H9 (cell line): ENCODE measurements at places on chromosomes 1 and 21. TPM values are rescaled to one million over a fixed set of nuclear protein-coding genes. Genes with fewer than 3 reads are reported as not detected.
A peak's percentile ranks its signal among the peaks of the same experiment; 100 is the strongest.

RHCE gene
- 0.26 and 0.90 TPM in 2 replicates for total RNA-seq

C1orf141 gene
- total RNA-seq = not detected in 2 replicates

CHRM3 gene
- 3.8 and 4.2 TPM in 2 replicates for total RNA-seq

INSRR gene
- total RNA-seq = not detected in 2 replicates

SFN gene
- 3.8 and 4.3 TPM in 2 replicates for total RNA-seq

RXFP4 gene
- total RNA-seq = not detected in 2 replicates

ZNF593 gene
- total RNA-seq = 48.2 and 51.2 TPM in 2 replicates

RLF gene
- 18.4 and 19.2 TPM in 2 replicates for total RNA-seq

LRRC53 gene
- total RNA-seq = not detected in 2 replicates

STIL gene
- 26.6 and 26.9 TPM in 2 replicates for total RNA-seq

GRCh38 chr21:32099812-32100416 is 178.9 kb downstream of the MIS18A start:
- peak; percentile 39 for DNase-seq

- DNase-seq = no peak
Observed at GRCh38 chr1:206538086-206538770, 30.9 kb downstream of the RASSF5 start.

DNA sequence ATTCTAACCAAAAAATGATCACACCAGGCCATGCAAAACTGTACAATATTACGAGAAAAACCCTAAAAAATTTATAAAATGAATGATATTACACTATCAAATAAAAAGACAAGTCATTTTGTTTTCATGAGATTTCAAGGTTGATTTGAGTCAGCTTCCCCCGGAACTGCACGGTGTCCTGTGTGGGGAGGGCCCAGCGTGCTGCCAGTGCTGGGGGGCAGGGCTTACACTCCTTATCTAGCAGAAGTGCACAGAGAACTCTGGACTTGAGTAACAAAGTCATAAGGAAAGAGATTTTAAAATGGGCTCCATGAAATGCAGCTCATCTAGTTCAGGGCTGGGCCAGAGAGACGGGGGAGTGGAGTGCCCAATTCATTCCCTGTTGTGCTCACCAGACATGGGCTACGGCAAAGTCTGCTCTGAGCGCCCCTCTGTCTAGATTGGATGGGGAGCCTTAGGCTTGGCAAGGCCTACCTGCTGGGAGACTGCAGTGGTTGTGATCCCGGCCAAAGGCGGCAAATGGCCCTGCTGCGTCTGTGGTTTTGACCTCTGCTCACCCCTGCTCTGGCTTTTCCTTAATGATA is 50.1 kb downstream of the COQ8A start:
- DNase-seq = no peak

GRCh38 chr1:34212673-34213072 is 36.0 kb downstream of the C1orf94 start:
- no peak for DNase-seq

GRCh38 chr1:67801903-67802302 is 31.4 kb downstream of the GNG12 start:
- DNase-seq = no peak

GRCh38 chr1:11728126-11728806 is 7.7 kb upstream of the AGTRAP start:
- DNase-seq = no peak

DNA sequence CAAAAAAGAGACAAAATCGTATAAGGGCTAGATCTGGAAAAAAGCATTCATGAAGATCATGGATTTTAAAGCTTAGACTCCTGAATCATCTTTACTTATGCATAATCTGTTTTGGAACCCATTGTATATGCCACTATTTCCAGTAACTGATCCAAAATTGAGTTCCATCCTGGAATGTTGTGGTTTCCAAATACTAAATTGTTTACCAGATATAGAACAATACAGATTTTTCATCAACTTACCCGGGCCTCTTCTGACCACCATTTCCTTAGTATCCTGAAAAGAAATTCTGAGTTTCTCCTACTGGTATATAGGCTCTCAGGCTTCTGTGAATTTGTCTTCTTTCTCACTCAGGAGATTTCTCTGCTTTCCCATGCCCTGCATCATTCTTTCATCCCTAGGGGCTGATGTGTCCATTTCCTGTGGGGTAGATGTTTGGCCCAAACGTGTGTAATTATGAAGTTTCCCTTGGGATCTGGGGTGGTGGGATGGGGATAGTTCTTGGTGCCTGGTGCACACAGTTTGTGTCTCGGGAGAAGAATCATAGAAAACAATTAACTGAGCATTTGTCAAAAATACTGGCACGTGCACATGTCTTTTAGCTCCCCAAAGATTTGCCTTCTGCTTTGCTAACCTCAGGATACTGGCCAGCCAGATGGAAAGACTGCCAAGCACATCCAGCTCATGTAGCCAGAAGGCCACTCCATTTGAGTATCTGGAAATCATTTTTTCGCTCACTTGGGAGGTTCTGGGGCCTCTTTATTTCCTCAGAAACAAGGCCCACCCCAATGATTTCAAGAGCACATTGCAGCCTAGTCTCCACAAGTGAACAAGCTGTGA is 127.8 kb downstream of the NTMT2 start:
- no peak for DNase-seq

GRCh38 chr1:21865943-21866706 is 54.1 kb downstream of the LDLRAD2 start:
- peak; percentile 74 for DNase-seq

DNA sequence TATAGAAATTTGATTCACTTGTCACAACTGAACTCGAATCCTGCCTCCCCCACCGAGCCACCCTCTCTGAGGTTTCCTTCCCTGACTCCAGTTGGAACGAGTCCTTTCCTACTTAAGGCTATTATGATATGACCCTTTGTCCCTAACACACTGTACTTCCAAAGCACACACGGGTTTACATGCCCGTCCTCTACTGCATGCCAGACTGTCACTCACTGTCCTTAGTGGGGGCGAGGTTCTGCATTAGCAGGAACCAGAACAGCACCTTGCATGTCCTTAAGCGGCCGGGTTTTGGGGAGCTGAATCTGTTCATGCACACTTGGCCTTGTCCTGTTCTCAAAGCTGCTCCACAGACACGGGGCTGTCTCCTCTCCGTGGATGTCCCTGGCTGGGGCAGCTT is 164.6 kb upstream of the KCNJ6 start:
- DNase-seq = no peak

DNA sequence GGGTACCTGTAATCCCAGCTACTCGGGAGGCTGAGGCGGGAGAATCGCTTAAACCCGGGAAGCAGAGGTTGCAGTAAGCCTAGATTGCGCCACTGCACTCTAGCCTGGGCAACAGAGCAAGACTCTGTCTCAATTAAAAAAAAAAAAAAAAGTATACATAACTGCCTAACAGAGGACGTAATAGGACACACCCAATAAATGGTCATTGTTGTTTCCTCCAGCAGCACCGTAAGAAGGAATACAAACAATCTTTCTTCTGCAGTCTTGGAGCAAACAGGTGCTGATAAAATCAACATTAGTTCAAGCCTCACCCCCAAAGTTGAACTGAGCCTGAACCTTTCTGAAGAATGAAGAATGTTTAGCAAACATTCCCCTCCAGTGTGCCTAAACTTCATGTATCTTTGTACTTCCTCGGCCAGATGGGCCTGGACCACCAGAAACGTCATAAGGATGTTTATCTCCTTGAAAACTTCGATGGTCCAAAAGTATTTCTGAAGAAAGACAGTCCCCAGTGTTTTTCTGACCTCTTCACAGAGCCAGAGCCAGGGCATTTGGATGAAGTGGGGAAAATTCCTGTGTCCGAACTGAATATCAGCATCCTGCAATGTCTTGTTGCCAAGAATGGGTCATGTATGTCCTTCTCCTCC is 136.8 kb upstream of the F3 start:
- no peak for DNase-seq

- DNase-seq = no peak
Observed at GRCh38 chr1:154940651-154941194, 4.2 kb upstream of the PMVK start.

- no peak for DNase-seq
Observed at GRCh38 chr21:32320059-32320458, 21.4 kb downstream of the MRAP start.

DNA sequence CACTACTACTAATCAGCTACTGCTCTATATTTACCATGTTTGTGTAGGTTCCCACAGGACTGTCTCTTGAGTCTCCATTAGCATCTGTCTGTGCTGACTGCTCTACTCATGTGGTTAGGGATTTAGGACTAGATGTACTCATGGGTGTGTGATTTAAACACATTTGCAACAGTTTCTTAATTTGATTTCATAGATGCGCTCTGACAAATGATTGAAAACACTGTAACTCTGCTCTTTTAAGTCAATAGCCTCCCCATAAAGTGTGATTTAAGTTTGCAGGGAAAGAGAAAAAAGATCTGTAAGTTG is 809.3 kb downstream of the NCAM2 start:
- no peak for DNase-seq

- no peak for DNase-seq
Observed at GRCh38 chr1:186421446-186421845, 39.5 kb downstream of the PDC start.
